ENCODE measurements at places on chromosomes 13 and 19.

- no peak for DNase-seq
These were observed 490.8 kb downstream of the RFC3 start for GRCh38 chr13:34308725-34309124.

- no peak for DNase-seq
These were observed 49.8 kb downstream of the ELF1 start for GRCh38 chr13:40969169-40969901.

- DNase-seq = no peak
These were observed 83.5 kb downstream of the CHST8 start for GRCh38 chr19:33705090-33705847.

DNA sequence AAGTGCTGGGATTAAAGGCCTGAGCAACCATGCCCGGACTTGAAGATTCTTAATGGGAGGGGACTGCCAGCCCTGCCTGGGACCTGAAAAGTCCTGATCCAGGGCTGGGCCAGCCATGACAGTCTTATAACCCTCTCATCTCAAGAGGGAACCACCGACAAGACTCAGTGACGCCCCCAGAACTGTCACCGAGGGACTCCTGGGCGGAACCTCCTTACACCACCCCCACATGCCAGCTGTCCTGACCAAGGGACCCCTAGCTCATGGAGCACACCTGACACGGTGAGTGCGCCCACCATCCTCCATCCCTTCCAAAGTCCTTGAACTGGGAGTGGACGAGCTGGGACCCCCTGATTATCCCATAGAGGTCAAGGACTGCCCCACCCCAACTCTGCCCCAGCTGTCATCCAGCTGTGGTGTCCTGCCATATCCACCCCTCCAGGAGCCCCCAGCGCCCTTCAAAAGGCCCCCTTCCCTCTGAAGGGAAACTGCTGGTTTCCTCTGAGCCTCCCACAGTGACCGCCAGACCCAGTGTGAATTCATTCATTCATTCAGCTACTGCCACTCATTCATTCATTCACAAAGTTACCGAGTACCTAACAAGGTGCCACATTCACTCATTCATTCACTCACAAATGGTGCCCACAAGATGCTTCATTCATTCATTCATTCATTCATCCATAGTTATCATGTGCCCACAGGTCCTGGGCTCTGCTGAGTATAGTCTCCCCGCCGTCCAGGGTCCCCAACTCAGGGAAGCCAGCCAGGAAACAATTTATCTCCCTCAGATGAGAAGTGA is 3.7 kb downstream of the NDUFA11 start:
- no peak for DNase-seq

GRCh38 chr13:50797091-50797490 is 46.4 kb downstream of the DLEU7 start:
- DNase-seq = no peak

DNA sequence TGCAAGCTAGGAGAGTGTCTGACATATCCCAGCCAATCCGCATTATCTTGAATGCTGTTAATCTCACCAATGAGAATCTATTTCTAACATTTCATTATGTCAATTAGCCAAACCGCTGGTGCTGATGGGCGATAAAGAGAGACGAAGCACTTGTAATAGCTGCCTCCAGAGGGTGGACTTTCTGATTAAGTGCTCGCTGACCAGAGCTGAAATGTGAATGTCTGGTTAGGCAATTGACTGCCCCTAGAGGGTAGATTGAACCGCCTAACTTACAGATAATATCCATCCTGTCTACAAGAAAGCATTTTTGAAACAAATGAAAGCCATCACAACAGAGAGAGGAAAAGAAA is 552 bp upstream of the GRWD1 start:
- DNase-seq = peak; percentile 70

DNA sequence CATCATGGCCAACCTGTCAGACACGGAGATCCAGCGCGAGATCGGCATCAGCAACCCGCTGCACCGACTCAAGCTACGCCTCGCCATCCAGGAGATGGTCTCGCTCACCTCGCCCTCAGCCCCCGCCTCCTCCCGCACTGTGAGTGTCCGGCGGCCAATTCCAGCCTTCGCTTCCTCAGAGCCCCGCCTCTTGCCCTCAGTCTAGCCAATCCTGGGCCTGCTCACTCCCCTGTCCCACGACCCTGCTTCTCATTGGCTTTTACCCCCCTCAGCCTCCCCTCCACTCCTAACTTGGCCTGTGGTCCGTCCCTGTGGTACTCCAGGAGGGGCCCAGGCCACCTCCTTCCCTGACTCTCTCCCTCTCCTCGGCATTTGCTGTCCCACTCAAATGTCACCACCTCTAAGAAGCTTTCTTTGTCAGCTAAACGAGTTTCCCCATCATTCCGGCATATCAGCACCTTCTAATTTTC is 12.3 kb downstream of the HRC start:
- peak; percentile 78 for DNase-seq

GRCh38 chr13:107066355-107066754 is 498.4 kb upstream of the ARGLU1 start:
- DNase-seq = no peak

DNA sequence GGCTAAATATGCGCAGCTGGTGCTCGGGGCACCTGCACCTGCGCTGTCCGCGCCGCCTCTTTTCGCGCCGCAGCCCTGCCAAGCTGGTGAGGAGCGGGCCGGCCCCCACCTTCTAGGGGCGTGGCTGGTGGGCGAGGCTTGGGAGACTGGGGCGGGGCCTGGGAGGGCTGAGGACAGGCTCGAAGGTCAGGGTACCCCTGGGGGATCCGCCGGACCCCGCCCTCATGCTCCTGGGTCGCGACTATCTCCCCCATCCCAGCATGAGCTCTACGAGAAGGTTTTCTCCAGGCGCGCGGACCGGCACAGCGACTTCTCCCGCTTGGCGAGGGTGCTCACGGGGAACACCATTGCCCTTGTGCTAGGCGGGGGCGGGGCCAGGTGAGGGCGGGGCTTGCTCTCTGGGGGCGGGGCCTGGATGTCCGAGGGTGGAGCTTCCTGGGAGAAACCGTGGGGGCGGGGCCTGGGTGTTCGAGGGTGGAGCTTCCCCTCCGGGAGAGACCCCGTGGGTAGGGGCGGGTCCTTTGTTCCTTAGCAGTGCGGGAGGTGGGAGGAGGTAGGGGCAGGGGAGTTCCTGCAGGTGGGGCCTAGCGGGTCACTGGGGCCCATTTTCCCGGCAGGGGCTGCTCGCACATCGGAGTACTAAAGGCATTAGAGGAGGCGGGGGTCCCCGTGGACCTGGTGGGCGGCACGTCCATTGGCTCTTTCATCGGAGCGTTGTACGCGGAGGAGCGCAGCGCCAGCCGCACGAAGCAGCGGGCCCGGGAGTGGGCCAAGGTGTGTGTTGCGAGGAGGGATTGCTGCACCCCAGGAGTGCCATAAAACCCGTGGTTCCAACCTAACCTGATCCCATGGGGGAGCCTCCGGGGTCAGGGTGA is 19.7 kb downstream of the PNPLA6 start:
- no peak for DNase-seq

GRCh38 chr13:110463871-110464510 is 97.5 kb downstream of the RAB20 start:
- DNase-seq = no peak

DNA sequence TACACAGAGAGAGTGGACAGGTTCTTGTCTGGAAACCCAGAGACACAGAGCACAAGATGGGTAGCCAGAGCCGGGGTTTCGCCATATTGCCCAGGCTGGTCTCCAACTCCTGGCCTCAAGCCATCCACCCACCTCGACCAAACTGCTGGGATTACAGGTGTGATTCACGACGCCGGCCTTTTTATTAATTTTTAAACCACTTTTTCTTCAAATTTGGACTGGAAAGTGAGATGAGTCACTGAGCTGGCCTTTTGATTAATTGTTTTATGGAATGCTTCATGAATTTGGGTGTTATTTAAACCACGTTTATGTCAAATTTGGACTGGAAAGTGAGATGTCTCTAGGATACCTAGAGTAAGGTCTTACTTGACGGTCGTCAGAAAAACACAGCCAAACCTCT is 12.1 kb upstream of the IGFL1 start:
- DNase-seq = no peak

- DNase-seq = no peak
These were observed 2.8 kb downstream of the MYADM start for GRCh38 chr19:53870485-53870844.

GRCh38 chr13:104983601-104984000 is 1551.9 kb downstream of the EFNB2 start:
- no peak for DNase-seq

- peak; percentile 52 for DNase-seq
These were observed 209.1 kb upstream of the STARD13 start for GRCh38 chr13:33494596-33495204.

DNA sequence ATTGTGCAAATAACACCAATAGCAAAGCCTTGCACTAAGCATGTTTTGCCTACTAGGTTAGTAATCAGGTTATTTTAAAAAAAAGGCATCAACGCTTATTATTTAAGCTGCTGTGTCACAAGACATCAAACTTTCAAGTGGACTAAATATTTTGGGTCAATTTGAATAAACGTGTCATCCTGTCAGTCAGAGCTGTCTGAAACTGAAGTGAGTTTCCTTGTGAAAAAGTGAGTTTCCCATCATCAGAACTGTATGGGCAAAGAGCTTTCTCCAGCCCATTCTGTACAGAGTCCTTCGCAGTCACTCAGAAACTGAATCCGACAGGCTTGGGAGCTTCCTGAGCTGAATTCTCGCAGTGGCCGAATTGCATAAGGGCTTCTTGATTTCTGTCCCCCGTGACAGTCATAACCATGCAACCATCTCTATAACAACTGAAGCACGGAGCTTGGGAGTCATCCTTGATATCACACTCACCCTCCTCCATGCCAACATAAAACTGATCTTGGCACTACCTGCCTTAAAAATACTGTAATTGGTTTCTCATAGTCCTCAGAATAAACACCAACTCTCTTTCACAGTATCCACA is 139.8 kb downstream of the MIPEP start:
- no peak for DNase-seq

DNA sequence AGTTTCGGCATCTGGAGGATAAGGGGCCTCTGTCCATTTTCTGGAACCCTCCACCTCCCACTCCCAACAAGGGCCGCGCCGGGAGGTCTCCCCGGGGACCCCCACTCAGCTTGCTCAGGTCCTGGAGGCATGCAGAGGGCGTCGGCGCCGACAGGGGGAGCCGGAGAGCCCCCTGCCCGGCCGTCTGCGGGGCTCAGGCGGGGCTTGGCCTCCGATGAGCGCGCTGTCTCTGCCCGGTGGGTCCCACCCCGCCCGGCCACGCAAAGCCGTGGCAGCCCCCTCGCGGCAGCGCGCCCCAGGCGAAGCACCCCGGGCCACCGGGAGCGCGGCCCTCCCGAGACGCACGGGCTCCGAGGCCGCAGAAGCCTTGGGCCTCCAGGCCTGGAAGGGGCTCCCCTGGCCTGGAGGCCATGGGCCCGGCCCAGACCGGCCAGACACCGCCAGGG is 149.7 kb upstream of the ZNF536 start:
- no peak for DNase-seq

- DNase-seq = peak; percentile 79
These were observed 22.3 kb upstream of the TFDP1 start for GRCh38 chr13:113562085-113562749.

DNA sequence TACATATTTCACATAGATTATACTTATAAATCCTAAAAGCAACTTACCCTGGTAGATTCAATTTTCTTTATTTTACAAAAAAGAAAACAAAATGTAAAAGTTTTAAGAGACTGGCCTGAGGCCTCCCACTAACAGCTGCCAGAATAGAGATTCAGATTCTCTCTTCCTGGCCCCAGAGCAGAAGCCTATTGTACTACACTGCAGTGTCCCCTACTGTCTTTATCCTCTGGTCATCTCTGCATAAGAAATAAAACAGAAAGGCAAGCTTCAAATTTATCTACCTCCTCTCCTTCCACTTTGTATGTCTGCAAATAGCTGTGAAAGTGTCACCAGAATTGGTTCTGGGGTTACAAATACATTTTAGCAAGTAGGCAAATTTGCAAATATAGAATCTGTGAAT is 1004.1 kb upstream of the PCDH9 start:
- DNase-seq = no peak

DNA sequence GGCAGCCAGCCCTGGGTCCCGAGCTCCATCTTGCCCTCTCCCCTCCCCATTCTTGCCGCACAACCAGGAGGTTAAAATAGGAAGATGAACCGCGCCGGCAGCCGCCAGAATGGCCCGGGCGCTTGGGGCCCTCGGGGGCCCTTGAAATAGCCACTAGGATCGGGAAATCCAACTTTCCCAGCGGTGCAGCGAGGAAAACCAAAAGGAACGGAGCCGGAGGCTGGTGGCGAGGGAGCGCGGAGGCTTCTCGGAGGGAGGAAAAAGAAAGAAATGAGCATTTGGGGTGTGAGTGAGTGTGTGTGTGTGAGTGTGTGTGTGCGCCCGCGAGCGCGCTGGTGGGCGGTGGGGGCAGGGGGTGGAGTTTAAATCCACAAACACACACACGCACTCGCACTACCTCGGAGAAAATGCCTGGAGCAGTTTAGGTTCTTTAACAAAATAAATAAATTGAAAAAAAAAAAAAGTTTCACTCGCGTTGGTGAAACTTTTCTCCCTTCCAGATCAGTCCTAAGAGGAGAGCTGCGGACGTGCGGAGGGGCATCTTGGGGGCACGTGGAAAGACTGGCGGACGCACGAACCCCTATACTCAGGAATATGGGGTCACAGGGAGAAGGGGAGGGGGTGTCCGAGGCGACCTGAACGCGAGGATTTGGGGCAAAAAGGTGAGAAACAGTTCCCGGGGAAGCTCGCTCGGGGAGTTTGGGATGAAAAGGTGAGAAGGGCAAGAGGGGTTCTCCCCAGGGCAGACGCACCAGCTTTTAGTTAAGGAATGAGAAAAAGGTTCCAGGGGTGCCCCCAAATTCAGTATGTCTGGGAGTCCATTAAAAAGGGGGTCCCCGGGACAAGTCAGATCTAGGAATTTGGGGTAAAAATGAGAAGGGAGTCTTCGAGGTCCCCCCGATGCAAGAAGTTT is 1.3 kb downstream of the RFX2 start:
- DNase-seq = no peak
